ENCODE measurements at places on chromosomes 16 and 17.

GRCh38 chr17:74351552-74352210, 10.0 kb downstream of the BTBD17 start:
- no peak for DNase-seq

- no peak for DNase-seq
Observed at GRCh38 chr17:82242977-82243647, 14.3 kb downstream of the SLC16A3 start.

GRCh38 chr16:15966836-15967546, 17.6 kb downstream of the ABCC1 start:
- no peak for DNase-seq

DNA sequence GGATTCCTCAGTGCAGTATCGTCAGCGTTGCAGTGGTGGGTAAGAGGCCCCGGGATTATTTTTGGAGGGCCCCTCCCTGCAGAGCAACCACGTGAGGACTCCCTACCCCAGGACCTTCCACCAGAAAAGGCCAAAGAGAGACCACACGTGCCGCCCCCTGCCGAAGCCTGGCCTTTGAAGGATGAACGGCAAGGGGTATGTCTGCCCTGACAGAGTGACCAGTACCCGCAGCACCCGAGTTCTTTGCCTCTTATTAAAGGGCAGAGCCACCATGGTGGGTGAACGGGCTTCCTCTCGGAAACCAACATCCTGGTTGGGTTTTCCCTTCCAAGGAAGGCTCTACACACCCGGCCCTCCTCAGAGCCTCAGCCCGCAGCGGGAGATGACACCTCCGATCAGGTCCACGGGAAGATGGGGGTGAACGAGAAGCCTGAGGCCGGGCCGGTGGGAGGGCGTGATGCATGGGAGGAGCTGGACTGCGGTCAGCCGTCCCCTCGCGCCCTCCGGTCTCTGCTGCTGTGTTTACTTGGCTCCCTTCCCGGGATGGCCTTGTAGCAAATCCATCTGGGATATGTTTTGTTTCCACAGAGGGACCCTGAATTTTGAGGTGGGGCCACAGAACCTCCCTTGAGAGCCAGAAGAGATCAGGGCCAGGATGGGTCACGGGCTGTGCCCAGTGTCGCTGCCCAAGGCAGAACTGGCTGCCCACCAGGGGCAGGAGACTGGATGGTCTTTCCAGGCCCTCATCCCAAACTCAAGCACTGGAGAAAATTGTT, 49.1 kb downstream of the TBC1D16 start:
- DNase-seq = no peak

DNA sequence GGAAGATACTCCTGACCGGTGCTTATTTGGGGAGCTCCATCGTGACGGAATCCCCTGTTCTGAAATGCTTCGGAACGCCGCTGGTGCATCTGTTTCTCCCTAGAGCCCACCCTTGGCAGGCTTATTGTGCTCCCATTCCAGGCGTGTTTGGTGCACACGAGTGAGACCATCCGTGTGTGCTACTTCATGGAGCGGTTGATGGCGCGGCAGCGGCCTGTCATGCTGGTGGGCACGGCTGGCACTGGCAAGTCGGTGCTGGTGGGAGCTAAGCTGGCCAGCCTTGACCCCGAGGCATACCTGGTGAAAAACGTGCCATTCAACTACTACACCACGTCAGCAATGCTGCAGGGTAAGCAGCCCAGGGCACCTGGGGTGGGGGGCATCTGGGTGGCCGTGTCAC, 170.7 kb downstream of the DNAH9 start:
- DNase-seq = no peak

DNA sequence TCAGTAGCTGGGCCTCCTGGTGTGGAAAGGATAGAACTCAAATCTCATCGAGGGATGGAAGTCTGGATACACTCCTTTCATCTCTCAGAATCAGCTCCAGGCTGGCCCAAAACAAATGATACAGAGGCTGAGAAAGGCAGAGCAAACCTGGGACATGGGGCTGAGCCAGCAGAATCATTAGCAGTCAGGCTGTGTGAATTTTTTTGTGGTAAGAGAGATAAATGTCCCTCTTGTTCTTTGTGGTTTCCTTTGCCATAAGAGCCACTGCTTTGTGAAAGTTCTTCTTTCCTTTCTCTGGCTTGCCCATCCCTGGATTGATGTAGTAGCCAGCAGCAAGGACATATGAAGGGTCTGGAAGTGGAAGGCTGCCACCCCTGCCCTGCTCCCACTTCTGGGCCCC, 146.2 kb downstream of the CDH13 start:
- no peak for DNase-seq

DNA sequence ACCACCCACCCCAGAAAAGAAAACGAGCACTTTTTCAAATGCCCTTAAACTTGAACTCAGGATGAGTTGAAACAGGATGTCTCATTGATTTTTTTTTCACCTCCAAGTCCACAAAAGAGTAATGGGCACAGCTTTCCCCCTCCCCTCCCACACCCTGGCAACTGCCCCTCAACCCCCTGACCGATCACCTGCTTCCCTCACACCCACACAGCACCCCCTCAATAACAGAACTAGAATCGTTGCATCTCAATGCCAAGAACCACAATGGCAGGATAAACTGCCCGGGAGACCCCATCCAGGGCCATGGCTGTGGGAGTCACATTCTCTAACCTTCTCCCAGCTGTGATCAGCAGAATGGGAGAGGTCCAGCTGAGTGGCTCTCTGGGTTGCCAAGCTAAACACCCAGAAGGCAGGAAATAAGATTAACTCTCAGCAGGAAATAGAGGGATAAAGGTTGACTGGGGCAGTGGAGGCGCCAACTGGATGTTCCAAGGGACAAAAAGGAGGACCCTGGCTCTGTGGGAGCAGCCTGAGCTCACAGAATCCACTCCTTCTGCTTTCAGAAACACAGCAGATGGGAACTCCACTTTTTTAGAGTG, 128.0 kb upstream of the SDK2 start:
- no peak for DNase-seq

DNA sequence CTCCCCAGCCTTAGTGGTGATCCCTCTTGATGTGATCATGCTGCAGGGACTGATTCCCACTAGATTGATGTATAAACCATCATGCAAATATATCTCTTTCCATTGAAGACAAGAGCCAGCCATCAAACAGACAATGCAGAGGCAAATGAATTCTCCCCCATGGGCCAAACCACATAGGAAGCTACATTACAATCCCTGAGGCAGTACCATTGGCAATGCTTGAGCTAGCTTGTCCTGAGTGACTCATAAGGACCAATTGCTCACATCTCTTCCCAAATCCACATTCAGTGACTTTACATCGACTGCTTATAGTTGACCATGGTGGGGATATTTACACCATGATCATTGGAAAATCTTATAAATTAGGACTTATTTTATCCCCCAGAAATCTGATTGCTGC, 242.2 kb downstream of the SHISA9 start:
- no peak for DNase-seq

- DNase-seq = no peak
Observed at GRCh38 chr16:61233713-61234112, 802.5 kb downstream of the CDH8 start.

- DNase-seq = no peak
Observed at GRCh38 chr16:80739523-80739922, 64.9 kb downstream of the CDYL2 start.

DNA sequence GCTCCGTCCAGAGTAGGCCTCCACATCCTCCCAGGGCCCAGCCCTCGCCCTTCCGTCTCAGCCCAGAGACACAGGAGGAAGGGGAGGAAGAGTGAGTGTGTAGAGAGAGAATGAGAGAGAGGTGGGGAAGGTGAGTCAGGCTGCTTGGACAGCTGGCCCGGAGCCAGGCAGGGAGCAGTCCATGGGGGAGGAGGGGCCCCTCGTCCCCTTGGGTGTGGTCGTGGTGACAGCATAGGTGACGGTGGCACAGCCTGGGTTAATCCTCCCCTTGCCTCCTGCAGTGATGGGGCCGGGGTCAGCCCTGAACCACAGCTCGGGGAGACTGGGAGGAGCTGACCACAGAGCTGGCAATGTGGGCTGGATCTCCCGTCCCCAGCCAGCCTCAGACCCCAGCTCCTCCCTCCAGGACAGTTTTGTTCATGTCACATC, 36.5 kb downstream of the FA2H start:
- DNase-seq = no peak

- DNase-seq = no peak
Observed at GRCh38 chr16:71537643-71538042, 11.4 kb downstream of the CHST4 start.

DNA sequence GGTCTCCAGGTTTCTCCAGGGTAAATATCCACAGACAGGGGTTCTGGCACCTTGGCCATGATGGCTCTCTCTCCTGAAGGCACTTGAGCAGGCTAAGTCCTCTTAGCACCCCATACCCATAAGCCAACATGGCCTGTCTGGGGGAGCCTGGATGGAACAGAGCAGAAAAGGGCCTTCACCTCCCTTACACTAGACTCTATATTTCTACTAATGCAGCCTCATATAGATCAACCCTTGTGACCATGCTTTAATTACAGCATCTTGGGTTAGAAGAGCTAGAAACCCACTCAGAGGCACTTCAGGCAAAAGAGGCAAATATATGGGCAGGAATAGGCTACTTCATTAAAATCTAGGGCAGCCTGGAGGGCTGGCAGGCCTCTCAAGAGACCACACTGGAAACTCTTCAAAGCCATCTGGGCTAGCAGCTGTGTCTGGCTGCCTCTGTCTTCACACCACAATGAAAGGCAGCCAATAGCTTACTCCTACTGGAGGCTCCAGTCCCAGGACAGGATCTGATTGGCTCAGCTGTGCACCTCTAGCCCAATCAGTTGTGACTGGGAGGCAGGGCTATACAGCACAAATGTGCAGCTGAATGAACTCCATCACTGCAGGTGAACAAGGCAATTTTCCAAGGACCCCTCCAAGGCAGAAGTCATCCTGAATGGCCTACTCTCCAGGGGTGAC, 4.7 kb upstream of the CDT1 start:
- DNase-seq = no peak

DNA sequence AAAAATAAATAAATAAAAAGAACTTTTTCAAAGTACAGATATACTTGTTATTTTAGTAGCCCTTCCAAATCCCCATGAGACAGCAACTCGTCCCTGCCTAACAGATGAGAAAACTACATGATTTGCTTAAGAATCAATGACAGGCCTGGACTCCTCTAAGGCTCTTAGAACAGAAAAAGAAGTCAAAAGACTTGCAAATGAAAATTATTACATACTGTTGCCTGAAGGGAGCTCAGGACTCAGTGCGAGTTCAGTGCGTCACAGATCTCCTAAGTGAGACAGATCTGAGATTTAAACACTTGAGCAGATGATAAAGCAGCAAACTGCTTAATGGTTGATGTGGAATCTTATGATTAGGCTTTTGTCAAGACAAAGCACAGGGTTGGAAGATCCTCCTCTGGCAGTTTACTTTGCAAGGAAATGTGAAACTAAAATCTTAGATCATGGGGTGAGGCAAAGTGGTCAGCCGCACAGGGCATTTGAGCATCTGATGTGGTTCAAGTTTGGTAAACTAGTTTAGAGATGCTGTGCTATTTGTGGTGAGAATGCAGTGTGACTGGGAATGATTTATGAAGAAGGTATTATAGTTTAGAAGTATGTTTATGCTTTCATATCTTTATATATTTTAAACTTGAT, 138.1 kb downstream of the TRIM37 start:
- DNase-seq = no peak

GRCh38 chr17:79412886-79413390, 197.9 kb downstream of the RBFOX3 start:
- DNase-seq = no peak

DNA sequence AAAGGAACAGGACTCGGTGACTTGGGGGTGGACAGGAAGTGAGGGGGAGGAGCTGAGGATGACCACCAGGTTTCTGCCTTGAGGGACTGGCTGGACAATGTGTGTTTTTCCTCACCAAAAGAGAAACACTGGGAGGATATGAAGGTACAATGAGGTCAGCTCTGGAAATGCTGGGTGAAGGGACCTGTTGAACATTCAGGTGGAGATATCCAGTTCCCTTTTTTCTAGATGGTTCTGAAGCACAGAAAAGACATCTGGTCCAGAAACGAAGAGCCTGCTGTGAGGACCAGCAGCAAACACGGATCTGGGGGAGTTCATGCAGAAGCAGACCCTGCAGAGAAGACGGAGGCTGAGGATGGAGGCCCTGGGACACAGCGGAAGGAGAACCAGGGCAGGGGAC, 17.5 kb downstream of the ARHGAP17 start:
- DNase-seq = no peak
